ENCODE measurements at places on chromosomes 1 and 21. TPM values are rescaled to one million over a fixed set of nuclear protein-coding genes. Genes with fewer than 3 reads are reported as not detected.

GRCh38 chr1:235746245-235746644 lies 96.7 kb upstream of the GNG4 start:
- DNase-seq = no peak

DNA sequence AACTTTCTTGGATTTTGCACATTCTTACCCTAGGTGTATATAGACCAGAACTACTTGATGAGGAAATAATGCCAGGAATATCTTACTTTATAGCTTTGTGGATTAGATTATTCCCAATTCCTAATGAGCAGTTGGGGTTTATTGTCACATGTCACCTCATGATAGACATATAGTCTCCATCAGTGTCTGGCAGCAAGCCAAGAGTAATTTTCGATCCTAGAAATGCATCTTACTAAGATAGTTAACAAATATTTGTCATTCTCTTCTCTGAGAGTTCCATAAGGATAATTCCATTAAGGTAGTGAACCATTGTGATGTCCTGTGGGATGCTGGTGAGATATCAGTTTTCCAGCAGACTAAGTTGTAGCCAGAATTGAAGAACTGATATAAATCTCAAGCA lies 1282.9 kb upstream of the B3GALT2 start:
- DNase-seq = no peak

- DNase-seq = no peak
Measured at GRCh38 chr1:14724246-14724645, 125.8 kb downstream of the KAZN start.

DNA sequence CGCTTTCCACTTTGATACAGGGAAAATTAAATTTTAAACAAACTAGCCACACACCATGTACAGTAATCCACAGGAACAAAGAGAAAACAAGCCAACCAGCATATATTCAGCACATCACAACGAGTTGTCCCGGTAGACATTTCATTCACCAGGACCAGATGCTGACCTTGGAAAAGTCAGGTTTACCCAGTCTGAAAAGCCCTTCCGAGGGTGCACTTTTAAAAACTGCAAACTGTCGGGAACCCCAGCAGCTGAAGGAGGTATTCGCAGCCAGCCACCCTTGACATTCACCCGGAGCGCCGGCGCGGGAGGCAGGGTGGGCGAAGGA lies 1.2 kb downstream of the MCOLN3 start:
- no peak for DNase-seq

DNA sequence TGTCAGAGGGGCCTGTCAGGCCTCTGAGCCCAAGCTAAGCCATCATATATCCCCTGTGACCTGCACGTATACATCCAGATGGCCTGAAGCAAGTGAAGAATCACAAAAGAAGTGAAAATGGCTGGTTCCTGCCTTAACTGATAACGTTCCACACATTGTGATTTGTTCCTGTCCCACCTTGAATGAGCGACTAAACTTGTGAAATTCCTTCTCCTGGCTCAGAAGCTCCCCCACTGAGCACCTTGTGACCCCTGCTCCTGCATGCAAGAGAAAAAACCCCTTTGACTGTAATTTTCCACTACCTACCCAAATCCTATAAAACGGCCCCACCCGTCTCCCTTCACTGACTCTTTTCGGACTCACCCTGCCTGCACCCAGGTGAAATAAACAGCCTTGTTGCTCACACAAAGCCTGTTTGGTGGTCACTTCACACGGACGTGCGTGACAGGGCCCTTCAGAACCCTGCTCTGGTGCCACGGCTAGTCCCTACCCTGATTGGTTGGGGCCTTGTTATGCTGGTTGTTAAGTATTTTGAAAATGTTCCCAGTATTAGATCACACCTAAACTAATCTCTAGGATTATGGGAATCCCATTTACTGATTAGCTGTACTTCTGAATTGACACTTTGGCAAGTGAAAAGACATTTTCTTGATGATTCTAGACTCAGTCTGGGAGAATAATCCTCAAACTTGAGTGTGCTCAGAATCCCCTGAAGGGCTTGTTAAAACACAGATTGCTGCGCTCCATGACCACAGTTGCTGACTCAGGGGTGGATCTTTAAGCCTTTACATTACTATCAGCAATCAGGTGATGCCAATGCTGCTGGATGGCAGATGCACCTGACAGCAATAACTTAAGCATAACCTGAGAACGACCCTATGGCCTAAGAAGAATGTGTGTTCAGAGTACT lies 28.8 kb upstream of the SPATA6 start:
- no peak for DNase-seq

GRCh38 chr1:43156026-43156425 lies 16.1 kb downstream of the EBNA1BP2 start:
- no peak for DNase-seq

DNA sequence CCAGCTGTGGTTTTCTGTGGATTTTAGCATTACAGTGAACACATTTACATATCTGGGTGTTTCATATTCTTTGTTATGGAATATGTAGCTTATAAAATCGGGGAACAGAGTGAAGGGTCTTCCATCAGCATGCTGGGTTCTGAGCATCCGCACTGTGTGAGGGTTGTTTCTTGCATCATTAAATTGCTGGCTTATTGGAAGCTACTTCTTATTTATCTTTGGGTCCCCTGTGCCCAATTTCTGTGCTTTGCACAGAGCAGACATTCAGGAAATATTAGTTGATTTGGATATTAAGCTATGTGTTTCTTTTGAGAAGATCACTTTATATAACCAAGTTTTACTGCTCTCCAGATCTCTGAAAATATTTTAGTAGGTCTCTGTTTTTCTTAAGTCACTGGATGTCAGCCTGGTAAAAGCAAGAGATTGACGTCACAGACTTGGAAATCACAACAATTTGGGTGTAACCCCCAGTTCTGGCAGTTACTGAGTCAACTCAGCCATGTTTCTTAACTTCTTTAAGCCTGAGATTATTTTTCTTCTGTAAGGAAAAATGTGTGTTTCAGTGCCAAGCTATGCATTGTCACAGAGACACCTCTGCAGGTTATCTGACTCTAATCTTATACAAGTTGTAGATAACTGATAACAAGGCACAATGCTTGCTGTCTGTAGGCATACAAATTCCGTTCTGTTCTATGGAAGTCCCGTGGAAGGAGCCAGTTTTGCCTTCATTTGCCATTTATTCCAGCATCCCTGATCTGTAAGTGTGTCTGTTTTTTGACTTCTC lies 258.3 kb upstream of the KAZN start:
- peak; percentile 53 for DNase-seq

DNA sequence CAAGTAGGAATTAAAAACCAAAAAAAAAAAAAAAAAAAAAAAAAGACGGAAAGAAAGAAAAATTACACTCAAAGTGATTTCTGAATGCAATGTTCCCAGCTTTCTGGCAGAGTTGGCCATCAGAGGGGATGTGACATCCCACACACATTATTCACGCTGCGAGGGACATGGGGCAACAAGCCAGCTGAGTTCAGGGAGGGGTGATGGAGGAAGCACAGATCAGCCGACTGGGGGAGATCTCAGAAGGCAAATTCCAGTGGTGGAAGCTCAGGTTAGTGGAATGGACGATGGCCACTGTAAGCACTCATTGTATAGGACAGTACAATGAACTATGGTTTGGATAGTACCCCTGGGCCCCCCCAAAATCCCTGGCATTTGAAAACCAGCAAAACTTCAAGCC lies 311.9 kb downstream of the PCP4 start:
- peak; percentile 32 for DNase-seq

DNA sequence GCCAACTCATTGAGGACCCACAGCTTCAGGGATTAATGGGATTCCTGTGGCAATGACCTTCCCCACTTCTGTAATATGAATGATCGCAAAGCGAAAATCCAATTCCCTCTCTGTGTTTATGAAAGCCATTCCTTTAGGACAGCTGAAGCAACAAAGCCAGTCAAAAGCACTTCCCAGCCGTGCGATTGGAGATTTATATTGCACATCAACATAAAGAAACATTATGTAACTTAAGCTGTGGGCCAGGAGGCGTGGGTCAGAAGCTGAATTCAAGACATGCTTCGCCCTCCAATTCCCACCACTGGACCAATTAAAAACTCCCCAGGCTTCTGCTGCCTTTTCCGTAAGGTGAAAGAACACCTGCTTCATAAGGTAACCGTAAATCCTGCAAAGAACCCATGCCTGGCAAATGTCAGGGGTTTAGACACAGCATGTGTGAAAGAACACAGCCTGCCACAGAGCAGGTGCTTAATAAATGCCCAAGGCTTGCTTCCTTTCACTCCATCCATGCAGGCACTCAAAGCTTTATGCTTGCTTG lies 138.9 kb upstream of the SOD1 start:
- DNase-seq = peak; percentile 26

- DNase-seq = peak; percentile 63
Measured at GRCh38 chr1:16155537-16156410, at the start of gene EPHA2. Gene EPHA2 (minus strand): TSS chr1:16156069. CDS start chr1:16155932, 137 bp downstream.

- no peak for DNase-seq
Measured at GRCh38 chr21:20220586-20220985, 777.6 kb upstream of the NCAM2 start.

DNA sequence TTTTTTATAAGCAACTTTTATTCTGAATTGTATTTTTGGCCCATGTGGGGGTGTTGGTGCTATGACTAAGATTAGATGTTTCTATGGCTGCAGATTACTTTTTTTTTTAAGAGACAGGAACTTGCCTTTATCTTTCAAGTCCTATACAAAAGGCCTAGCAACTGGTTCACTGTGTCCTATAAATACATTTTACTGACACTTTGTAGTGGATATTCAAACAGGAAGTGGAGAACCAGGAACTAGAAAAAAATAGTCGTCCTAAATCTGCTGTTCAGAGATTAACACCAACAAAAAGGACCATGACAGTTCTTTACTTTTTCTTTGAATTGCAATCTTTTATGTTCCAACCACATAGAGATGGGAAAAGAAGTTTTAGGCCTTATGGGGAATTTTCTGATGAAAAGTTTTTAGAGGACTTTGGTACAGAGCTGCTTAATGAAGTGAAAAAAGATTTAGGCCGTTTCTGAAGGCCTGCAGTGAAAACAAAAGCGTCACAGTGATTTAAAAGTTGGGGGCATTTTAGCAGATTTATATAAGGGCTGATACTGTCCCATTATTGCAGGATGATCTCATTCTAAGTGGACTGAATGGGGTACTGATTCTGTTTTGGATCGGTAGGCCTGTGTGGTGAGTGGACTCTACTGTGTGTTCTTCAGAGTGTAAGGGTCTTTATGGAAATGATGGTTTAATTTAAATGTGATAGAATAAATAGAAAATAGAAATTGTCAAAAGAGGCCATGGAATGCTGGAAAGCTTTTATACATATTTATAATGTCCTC lies 136.4 kb upstream of the DEPDC1 start:
- DNase-seq = no peak

DNA sequence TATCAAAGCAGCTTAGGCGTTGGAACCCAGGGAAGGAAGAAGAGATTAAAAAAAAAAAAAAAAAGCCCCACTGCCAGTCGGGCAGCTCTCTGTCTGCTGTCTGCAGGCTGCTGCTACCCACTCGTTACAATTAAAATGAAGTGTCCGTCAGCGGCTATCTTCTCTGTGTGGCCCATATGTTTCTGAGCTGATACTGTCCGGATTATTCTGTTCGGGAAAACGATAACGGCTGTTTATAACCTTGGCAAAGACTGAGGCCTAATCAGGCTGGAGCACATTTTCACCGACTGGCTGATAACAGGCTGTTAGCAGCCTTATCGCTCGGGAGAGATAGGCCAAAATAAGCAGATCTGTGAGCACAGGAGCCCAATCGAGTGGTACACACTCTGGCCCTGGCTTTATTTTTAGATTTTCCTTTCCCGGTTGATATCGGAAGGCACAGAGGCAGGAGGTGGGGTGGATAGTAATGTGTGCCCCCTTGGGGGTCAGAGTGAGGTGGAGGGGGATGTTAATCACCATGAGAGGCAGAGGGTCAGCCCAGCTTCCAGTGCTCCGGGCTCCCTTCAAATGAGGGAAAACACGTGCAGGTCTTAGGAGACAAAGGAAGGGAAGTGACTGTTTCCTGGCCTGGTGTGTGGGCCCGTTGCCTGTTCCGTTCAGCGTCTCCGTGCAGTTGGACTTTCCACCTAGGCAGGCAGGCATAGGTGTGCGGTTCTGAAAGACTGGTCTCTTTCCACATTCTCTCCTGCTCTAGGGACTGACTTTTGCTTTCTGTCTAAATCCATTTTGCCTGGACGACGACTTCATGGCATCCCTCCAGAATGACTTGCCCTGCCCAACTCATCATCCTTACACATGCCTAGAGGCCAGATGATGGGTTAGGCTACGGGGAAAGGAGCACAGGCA lies 153.4 kb downstream of the PBX1 start:
- DNase-seq = no peak

- no peak for DNase-seq
Measured at GRCh38 chr1:152786077-152786476, at the start of gene LCE1E. Gene LCE1E (plus strand): TSS chr1:152786257. CDS start chr1:152787300, 1,043 bp downstream.

- DNase-seq = no peak
Measured at GRCh38 chr1:24727501-24728216, 17.6 kb upstream of the CLIC4 start.

GRCh38 chr1:196861429-196861828 lies 26.4 kb upstream of the CFHR4 start:
- no peak for DNase-seq

DNA sequence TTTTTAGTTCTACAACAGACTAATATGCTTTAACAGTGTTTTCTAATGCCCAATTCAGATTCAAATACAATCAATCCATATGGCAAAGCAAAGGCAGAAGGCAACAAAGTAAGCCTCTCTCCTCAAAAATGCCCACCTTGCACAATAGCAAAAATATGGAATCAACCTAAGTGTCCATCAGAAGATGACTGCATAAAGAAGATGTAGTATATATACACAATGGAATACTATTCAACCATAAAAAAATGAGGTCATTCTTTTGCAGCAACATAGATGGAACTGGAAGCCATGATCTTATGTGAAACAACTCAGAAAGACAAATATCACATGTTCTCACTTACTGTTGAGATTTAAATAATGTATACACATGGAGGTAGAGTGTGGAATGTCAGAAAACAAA lies 80.7 kb downstream of the EIF4G3 start:
- no peak for DNase-seq

GRCh38 chr1:55635856-55636255 lies 420.7 kb upstream of the USP24 start:
- no peak for DNase-seq

GRCh38 chr1:20355828-20356735 lies 65.4 kb downstream of the VWA5B1 start:
- DNase-seq = no peak

DRAXIN gene
- 0.39 TPM for polyA plus RNA-seq

TNFRSF1B gene
- polyA plus RNA-seq = 9.9 TPM

PLXNA2 gene
- 25.1 TPM for polyA plus RNA-seq

SPRR2B gene
- polyA plus RNA-seq = not detected

TMPRSS3 gene
- polyA plus RNA-seq = 0.10 TPM

DIO1 gene
- polyA plus RNA-seq = 0.15 TPM

NKAIN1 gene
- 9.1 TPM for polyA plus RNA-seq

SPATA45 gene
- polyA plus RNA-seq = 0.91 TPM

CCDC17 gene
- 1.3 TPM for polyA plus RNA-seq

CNKSR1 gene
- polyA plus RNA-seq = 2.7 TPM

ROR1 gene
- polyA plus RNA-seq = 13.4 TPM

AIRE gene
- polyA plus RNA-seq = 0.84 TPM

LMOD1 gene
- 55.7 TPM for polyA plus RNA-seq

S1PR1 gene
- 14.5 TPM for polyA plus RNA-seq

COA6 gene
- polyA plus RNA-seq = 34.7 TPM

SELE gene
- not detected for polyA plus RNA-seq
